ENCODE measurements at places on chromosomes 12 and 14.
A peak's percentile ranks its signal among the peaks of the same experiment; 100 is the strongest.

DNA sequence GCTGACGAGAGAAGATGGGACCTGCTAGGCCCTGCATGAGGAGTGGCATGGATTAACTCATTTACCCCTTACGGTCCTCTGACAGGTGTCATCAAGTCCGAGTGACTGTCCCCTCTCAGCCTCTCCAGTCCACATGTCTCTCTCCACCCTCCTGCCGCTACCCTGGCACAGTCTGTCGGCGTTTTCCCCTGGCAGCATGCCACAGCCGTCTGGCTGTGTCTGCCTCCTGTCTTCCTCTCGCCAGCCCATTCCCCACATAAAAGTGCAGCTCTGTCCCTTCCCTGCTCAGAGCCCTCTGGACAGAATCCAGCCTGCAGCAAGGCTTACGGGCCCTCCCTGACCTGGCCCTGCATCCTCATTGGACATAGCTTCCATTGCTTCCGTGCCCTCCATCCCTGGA is 45.6 kb downstream of the UBE3B start:
- no peak for DNase-seq

DNA sequence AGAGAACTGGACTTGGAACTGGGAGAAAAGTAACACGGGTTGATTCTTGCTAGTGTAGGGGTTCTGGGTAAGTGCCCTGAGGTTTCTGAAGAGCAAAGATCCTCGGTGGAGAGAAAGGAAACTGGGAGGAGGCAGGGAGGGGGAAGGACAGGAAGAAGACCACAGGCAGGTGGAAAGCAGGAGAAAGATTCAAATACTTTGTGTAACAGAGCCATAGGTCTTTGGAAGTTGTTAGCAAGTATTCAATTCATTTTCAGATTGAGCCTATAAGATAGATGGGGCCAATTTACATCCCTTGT is 1.3 kb downstream of the PNP start:
- DNase-seq = peak; percentile 16

GRCh38 chr12:110688446-110689280 is at the start of gene HVCN1:
TSS of gene HVCN1 (minus strand) at chr12:110689115. CDS start at chr12:110683245, 5,870 bp downstream.
- DNase-seq = peak; percentile 17

DNA sequence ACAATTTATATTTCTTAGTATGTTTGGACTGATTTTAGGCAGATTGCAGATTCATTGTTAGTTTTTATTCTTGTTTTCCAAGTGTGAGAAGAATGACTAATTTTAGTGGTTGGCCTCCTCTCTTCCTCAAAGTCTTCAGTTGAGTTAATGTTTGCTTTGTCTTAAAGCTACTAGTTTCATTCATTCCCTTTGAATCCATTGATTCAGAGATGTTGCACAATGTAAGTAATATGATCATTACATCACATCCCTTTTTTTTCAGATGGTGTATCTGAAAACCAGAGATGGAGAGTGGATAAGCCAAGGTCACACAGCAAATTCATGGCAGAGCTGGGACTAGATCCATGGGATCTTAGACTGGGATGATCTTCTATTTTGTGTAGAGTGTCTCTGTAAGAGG is 577.5 kb downstream of the BCL11B start:
- DNase-seq = no peak

GRCh38 chr14:93153121-93153520 is 31.6 kb downstream of the MOAP1 start:
- DNase-seq = no peak

GRCh38 chr12:59937148-59937547 is 341.3 kb downstream of the SLC16A7 start:
- DNase-seq = peak; percentile 53

DNA sequence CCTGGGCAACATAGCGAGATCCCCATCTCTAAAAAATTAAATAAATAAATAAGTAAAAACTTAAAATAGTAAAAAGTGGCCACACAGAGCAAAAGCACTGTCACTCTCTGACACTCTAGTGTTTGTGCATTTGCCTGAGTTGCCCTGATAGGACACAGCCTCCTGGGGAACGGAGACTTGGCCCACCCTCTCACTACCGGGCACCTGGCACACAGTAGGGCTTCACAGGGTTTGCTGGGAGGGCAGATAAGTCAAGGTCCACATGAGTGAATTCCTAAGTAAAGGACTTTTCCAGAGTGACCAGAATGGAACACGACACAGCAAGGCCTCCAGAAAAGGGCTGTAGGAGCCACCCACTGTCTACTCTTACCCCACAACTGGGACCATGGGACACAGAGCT is 54.3 kb downstream of the SCARB1 start:
- no peak for DNase-seq

- peak; percentile 63 for DNase-seq
Measured at GRCh38 chr12:27424631-27425230, 21.8 kb upstream of the SMCO2 start.

DNA sequence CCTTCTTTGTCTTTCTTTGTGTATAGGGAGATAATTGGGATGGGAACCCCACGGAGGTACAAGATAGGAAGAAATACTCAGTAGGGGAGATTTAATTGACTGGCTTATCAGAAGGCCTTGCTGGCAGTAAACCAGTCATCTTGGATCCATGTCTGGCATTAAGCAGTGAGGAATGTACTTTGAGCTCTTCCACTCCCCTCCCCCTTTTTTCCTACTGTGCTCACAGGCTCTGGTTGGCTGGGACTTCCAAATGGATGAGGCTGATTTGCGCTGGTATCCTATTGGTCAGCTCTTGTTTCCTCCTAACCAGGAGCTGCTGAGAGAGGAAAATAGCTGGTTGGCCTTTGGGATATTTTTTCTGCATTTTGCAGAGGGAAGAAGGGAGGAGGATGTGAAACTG is 24.7 kb downstream of the NGDN start:
- peak; percentile 65 for DNase-seq

- no peak for DNase-seq
Measured at GRCh38 chr12:78119351-78119918, 288.7 kb downstream of the NAV3 start.

DNA sequence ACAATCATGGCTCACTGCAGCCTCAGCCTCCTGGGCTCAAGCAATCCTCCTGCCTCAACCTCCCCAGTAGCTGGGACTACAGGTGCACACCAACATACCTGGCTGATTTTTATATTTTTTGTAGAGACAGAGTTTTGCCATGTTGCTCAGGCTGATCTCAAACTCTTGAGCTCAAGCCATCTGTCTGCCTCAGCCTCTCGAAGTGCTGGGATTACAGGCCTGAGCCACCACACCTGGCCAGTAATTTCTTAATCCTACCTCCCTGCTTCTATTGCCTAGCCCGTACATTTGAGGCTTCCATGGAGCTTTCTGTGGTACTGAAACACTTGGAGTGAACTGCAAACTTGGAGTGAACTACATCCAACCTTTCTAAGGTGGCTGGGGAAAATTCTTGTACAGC is 20.7 kb downstream of the SLC35E3 start:
- no peak for DNase-seq

DNA sequence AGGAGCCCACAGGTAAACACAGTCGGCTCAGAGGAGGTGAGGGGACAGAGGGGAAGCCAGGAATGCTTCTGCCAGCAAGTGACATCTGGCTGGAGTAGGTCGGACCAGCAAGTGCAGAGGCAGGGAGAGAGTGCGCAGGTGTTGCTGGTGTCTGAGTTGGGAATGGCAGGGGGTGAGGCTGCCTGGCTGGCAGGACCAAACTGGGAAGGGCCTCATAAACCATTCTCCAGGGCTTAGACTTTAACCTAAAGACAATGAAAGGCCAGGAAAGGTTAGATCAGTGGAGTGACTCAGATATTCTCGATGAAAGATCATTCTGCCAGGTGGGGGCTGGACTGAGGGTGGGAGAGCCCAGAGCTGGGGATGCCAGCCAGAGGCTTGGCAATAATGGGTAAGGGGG is 66.4 kb downstream of the ITPK1 start:
- no peak for DNase-seq

- DNase-seq = no peak
Measured at GRCh38 chr12:113075137-113075683, 18.7 kb downstream of the DTX1 start.

DNA sequence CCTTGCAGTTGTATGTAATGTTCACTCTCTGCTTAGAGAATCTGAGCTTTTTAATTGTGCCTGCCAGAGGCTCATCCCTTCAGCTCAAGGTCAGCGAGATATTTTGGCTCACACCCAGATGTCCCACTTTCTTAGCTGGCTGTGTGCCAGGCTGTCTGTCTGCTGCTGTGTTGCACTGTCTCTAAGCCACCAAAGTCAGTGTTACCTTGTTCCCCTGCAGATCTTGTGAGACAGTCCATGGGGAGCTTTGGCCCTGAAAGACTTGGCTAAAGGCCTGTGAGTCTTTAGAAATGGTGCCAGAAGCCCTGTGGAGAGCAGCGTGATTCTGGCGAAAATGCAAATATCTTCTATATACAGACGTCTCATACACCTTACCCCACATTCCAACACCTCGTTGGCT is 293.7 kb downstream of the TTC6 start:
- no peak for DNase-seq

- DNase-seq = peak; percentile 15
Measured at GRCh38 chr12:31728289-31728916, 418 bp downstream of the AMN1 start.

DNA sequence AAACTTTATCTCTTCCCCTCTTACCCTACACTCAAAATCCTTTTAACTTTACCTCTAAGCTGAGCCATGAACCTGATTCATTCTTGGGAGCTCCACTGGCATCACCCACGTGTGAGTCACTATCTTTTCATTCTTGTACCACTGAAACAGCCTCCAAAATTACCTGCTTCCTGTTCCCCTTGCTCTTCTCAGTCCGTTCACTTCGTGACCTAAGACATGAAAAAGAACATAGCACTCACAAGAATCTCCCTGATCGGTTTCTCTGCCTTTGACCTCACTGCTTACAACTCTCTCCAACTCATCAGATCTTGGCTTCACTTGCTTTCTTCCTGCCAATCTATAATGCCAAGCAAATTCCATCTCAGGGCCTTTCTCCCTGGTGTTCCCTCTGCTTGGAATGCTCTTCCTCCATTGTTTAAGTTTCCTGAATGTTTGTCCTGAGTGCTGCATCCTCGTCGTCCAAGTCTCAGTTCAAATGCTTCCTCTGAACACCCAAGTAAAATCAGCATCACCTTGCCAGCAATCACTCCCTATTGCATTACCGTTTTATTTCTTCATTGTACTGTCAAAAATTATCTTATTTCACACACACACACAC is 9.2 kb downstream of the GLIPR1 start:
- DNase-seq = peak; percentile 58

- DNase-seq = no peak
Measured at GRCh38 chr12:8722286-8722800, 24.6 kb downstream of the RIMKLB start.

- no peak for DNase-seq
Measured at GRCh38 chr12:113577464-113578129, 105.9 kb upstream of the LHX5 start.

DNA sequence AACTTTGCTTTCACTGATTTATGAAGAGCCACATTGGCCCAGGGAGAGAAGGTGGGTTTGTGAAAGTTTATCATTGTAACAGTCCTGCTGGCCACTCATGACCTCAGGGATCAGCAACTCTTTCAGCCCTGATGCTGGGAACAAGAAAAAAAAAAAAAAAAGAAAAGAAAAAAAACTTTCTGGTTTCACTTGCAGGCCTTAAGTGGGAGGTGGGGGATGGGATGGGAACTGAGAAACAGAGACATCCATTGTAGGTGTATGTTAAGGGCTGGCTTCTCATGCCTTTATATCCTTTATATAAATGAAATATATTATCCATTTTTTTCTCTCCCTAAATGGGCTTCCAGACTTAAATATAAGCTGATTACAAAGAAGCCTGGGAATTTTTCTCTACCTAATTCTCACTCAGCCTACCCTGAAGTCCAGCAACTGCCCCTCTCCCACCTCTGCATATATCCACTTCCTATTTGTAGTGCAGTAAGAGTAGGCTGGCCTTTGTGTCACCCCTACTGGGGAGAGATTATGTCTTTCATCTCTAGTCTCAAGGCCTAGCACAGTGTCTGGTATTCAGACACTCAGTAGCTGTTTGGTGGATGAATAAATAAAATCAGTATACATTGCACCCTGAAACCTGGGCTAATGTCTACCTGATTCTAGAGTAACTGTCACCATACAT is 187.1 kb downstream of the KICS2 start:
- no peak for DNase-seq

DNA sequence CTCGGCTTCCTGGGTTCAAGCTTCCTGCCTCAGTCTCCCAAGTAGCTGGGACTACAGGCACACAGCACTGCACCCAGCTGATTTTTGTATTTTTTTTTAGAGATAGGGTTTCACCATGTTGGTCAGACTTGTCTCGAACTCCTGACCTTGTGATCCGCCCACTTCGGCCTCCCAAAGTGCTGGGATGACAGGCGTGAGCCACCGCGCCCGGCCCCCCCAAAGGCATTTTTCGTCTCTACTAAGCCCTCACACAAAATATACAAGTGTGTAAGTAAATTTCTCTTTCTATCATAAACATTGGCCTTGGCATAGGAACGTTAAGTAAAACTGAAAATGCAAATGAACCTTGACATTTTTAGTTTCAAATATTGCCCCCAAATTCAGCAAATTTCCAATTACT is 2.1 kb downstream of the ACAD10 start:
- DNase-seq = no peak

DNA sequence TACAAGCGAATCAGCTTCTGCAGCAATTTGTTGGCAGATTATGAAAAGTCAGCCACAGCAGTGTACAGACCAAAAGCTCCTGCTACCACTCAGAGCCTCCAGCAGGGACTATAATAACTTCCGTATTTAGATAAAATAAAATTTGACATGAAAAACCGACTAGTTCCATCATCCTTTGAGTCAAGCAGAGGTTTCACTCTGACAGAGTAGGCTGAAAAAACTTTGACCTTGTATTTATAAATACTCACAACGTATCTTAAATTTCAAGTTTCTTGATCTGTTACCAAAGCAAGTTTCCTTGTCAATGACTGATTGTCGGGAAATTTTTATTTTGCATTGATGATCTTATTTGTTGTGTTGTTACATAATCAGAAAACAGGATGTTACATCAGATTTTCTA is 283.4 kb downstream of the DAD1 start:
- no peak for DNase-seq

DNA sequence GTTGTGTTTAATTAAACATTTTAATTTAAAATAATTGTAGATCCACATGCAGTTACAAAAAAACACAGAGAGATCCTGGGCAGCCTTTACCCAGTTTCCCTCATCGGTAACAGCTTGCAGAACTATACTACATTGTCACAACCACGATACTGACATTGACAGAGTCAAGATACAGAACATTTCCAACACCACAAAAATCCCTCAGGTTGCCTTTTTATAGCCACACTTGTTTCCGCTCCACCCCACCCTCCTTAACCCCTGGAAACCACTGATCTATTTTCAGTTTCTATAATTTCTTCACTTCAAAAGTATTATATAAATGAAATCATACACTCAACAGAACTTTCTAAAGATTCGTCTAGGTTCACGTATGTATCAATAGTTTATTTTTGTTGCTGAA is 458.8 kb upstream of the SOX5 start:
- no peak for DNase-seq

DNA sequence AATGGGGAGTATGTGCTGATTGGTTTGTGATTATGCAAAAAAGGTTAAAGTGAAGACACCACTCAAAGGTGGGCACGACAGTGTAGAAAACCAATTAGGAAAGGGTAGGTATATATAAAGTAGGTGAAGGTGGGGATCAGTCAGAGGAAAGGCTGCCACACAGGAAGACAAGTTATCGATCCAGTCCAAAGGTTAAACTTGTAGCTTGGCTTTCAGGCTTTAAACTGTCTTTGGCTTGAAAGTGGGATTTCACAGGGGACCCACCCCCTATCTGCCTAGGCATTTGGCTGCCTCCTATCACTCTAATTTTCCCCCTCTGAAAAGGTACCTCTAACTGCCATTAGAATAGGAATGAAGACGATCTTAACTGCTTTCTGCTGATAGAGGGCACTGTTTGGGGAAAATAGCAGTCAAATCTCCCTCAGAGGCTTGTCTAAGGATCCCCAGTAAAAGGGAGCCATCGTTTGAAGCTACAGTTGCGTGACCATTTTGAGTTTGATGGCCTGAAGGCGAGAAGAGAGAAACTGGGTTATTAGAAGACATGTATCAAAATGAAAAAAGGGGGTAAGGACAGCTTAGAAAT is 250.2 kb downstream of the GPHN start:
- DNase-seq = no peak
